ENCODE measurements at places on chromosomes 11 and 22.
A peak's percentile ranks its signal among the peaks of the same experiment; 100 is the strongest.

DNA sequence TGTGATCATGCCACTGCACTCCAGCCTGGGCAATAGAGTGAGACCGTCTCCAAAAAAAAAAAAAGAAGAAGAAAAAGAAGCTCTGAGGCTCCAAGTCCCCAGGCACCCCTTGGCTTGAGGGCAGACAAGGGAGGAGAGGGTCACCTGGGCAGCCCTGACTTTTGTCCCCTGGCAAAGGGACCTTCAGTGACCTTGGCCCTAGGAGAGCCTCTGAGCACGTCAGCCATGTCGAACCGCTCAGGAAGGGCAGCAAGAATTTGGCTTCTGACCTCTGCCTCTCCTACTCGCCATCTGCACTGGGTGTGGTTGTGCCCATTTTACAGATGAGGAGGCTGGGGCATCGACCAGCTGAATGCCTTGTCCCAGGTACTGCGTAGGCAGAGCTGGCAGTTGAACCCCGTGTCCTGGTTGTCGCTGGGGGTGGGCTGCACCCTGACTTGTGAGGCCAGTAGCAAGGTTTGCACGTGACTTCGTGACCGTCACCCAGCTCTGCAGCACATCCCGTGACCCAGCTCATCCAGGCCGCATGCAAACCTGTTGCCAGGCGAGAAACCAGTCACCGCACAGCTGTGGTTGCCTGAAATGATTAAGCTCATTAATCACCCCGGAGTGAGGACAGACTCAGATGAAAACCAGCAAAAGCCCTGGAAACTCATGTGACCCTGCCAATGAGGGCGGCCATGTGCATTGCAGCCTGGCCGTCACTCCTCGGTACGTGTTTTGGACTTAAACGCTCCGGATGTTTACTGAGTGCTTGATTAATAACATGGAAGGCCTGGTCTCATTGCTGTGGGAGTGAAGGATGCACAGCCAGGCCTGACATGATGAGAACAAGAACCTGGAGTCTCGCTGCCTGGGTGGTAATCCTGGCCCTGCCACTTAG, 47.7 kb upstream of the PPP6R3 start:
- DNase-seq = no peak

- no peak for DNase-seq
Measured at GRCh38 chr22:36595940-36596339, 67.0 kb upstream of the EIF3D start.

DNA sequence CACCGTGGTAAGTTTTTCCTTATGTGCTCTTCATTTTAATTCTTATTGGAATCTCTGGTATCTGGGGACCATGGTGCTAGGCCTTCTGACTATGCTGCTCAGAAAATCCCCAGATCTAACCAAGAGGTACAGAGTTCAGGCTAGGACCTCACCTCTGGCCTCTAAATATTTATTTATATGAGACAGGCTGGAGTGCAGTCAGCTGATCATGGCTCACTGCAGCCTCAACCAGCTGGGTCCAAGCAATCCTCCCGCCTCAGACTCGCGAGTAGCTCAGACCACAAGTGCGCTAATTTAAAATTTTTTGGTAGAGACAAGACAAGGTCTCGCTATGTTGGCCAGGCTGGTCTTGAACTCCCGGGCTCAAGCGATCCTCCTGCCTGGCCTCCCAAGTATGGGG, 38.4 kb downstream of the PKNOX2 start:
- no peak for DNase-seq

- no peak for DNase-seq
Measured at GRCh38 chr22:48981371-48982061, 846.2 kb downstream of the BRD1 start.

DNA sequence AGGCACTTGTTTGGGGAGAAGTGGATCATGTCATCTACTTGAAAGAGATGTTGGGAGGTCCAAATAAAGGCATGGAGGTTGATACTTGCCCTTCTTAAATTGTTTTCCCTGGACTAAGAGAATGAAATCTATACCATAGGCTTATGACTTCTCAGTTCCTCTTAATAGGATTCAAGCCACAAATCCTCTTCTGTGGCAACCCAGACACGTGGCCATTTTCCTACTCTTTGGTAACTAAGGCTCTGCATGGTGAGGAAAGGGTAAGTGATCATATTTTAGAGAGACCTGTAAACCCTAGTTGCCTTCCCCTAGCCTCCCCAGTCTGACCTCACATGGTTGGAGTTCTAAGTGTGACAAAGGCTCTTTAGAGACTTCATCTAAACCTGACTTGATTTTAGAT, 72.9 kb upstream of the CD44 start:
- DNase-seq = no peak

DNA sequence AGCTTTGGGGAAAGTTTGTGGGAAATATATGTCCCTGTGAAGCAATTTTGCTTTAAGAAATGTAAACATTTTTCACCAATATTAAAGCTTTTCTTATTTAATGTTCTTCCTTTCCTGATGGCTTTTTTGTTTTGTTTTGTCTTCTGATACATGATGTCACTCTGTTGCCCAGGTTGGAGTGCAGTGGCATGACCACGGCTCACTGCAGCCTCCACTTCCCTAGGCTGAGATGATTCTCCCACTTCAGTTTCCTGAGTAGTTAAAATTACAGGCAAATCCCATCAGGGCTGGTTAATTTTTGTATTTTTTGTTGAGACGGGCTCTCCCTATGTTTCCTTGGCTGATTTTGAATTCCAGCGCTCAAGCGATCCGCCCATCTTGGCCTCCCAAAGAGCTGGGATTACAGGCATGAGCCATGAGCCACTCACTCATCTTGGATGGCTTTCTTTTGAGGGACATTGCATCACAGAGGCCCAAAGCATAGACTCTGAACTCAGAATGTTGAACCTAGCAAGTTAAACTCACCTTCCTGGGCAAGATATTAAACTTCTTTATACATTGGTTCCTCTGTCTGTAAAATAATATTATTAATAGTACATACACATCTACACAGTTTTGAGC, 651 bp upstream of the CARD16 start:
- no peak for DNase-seq

DNA sequence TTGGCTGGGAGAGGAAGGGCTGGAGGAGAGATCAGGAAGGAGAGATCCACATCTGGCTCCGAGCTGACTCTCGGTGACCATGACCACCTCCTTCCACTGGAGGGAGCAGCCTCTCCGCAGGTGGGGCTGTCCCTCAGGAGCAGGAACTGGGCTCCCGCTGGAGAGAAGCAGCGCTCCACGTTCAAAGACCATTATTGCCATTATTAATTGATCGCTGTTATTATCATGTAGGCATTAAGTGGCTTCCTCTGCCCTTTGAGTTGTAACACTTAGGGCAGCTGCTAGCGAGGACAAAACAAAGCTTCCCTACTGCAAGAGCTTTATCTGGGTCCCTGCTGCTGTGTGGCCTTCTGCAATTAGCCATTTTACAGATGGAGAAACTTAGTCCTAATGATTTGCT, 251.9 kb downstream of the ST3GAL4 start:
- DNase-seq = peak; percentile 31

DNA sequence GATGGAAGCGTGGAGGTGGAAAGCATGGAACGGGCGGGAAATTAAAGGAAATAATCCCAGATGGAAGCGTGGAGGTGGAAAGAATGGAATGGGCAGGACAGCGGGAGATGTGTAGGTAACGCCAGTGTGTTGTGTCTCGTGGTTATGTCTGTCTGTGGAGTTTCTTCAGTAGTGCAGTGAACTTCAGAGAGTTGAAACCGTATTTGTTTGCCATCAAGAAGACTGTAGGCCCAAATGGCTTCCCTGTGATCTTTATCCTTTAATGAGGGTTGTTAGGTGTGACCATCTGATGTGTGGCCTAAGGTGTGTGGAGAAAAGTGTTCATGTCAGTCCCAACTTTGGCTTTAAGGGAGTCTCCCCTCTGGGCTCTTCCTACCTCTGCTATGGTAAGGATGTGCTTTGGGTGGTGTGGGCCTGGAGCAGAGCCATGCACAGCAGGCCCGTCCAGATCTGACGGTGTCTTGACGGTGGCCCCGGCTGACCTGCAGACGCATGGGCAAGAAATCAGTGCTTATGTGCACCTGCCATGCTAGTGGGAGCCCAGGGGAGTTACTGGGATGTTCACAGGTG, 39.6 kb downstream of the AP2A2 start:
- DNase-seq = no peak

DNA sequence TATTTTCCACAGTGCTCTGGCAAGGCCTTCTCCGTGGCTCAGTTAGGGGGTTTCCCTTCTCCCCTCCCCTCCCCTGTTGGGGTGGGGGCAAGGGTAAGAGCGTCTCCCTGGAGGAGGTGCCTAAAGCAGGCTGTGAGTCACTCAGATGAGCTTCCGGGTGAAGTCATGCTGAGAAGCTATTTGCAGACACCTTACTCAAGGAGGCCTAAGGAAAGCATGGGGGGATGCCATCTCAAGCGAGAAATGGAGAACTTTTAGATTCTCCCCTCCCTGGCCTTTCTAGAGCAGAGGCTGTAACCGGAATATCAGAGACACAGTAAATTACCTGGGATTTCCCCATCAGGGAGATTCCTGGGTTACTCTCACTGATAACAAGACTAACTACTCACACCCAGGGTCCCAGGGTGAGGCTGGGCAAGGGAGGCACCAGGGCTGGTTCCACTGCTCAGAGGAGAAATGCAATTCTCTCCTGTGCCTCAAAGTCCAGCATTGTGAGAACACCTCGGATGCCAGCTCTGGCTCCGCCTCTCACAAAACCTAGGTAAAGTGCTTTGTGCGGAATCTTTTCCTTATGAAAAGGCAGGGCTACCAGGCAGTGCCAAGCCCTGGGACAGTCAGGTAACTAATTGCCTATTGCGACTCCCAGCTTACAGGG, 123.6 kb downstream of the ABTB2 start:
- peak; percentile 64 for DNase-seq

DNA sequence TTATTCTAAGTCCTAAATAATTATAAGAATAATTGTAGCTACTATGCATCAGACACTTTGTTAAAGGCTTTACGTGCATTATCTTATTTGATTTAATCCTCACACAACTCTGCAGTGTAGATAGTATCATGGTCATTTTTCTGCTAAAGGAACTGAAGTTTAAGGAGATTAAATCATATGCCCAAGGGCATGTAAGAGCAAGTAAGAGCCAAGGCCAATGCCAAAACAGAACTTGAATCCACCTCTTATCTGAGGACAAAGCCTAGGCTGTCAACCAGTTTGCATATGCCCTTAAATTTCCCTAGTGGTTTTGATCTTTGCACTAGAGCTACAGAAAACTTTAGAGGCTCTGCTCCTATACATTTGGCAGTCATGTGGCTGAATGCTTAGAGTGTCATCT, 65.6 kb upstream of the OR5AK2 start:
- DNase-seq = no peak

DNA sequence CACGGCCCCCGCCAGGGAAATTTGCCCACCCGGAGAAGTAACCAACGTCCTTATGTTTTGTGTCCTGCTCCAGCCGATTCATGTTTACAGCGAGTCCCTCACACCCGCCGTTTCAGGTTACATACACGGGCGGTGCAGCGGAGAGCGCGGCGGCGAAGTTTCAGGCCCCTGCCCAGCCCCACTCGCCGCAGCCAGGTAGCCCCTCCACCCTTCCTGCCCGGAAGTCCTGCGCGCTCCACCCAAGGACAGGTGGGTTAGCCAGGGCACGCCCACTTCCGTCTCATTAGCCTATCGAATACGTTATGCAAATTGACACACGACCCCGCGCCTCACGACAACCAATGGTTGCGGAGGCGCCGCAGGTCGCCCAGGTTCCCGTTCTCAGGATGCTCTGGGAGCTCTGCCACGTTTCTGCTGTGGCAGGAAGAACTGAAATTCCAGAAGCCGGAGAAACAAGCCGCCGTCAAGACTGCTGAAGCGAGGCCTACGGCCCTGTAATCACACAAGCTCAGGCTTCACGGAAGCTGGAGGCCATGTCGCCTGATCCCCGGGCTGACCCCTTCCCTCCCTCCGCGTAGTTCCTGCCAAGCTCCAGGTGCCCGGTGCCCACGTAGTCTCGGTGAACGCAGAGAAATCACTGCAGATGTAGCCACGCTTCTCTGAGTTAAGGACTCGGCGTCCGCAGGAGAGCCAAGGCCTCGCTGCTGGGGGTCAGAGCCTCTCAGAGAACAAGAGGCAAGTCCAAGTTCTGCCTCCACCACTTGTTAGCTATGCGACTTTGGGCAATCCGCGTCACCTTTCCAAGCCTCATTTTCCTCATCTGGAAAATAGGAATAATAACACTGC, 22.4 kb upstream of the MYH9 start:
- peak; percentile 96 for DNase-seq

DNA sequence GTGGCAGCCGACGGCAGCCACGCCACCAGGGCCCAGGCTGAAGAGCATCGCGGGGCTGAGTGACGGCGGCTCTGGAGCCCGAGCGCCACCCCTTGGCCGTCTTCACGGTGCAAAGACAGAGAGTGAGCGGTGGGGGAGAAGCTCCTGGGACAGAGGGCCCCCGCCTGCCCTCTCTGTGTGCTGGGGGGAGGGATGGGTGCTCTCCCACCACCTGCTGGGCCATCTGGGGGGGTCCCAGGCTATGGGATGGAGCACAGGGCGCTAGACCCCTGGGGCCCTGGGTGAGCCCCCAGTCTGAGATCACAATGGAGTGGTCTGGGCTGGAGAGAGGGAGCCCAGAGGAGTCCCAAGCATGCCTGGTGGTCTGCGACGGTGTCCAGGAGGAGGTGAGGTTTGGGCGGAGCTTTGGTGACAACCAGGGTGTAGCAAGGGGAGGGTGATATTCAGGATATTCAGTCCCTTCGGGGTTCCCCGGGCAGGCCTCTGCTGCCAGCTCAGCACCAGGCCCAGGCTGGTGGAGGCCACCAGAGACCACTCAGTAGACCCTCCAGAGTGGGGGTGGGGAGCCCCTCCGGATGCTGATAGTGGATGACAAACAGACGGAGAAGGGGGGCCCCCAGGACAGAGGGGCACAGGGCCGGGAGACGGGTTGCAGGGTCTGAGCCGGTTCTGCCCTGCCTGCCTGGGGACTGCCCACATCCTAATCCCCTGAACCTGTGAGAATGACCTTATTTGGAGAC, 78.1 kb upstream of the PRR5 start:
- no peak for DNase-seq

DNA sequence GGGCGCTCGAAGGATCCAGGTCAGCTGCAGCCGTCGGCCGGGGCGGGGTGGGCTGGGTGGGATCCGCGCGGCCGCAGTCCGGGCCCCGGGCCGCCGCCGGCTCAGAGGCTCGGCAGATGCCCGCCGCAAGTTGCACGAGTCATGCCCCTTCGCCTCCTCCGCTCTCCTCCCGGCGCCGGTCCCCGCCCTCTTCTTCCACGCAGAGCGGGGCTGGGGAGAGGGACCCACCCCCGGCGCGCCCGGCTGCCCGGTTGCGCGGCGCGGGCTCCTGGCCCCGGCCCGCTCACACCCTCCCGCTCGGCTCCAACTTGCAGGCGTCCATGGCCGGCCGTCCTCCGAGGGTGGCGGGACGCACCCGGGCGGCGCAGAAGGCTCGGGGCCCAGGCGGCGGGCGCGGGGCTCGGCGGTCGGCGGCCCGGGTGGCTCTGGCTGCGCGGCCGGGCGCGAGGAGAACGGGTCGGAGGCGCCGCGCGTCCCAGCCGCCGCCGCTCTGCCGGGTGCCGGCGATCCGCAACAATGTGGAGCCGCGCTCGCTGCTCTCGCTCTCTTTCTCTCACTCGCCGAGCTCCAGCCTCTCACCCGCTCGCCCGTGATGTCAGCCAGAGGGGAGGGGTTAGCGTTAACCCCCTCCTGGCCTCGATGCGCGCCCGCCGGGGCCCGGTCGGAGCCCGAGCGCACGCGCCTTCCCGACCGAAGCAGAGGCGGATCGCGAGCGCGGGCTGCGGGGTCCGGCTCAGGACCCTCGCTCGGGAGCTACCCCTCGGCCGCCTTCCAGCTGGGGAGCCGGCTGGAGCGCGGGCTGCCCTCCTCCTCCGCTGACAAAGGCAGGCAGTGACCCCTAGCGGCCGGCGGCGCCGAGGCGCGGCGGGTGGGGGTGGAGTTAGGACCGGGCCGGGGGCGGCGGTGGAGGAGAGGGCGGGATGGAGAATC, at the start of gene NECTIN1:
NECTIN1 (minus strand) TSS at position 550 of the 930 bp plus-strand sequence. CDS start 647 bp downstream, outside the sequence.
- DNase-seq = peak; percentile 60

All from HCT116 (cell line).